ENCODE measurements at places on chromosomes 7 and 10. TPM values are rescaled to one million over a fixed set of nuclear protein-coding genes. Genes with fewer than 3 reads are reported as not detected.

The GPR158 gene
- total RNA-seq: 0.10 TPM

The STMP1 gene
- 19.2 TPM for total RNA-seq

The HMX3 gene
- not detected for total RNA-seq

The APBB1IP gene
- 2.7 TPM for total RNA-seq

The LRIT1 gene
- not detected for total RNA-seq

The ADIRF gene
- 13.2 TPM for total RNA-seq

The ITPRID1 gene
- total RNA-seq: 0.92 TPM

The NXPH1 gene
- not detected for total RNA-seq

The AKR1C8 gene
- not detected for total RNA-seq

The GLCCI1 gene
- total RNA-seq: 20.5 TPM

- peak; percentile 48 for DNase-seq
Measured at GRCh38 chr10:127157506-127158200, 38.7 kb downstream of the INSYN2A start.

DNA sequence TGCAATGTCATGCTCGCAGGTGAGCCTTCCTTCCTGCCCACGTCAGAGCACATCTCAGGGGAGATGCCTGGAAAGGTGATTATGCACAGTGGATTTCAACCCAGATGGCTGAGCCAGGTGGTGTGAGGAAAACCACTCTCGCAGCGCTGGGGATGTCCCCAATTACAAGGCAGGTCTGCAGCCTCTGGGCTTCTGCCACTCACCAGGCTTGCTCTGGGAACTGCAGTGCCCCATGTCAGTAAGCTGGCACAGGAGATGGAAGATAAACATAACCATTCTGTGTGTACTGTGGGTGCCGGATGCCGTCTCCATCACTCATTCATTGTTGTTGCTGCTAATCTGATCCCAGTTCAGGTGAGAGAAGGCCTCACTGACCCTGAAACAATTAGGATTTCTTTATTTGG is 222.9 kb upstream of the PITRM1 start:
- DNase-seq: peak; percentile 17

DNA sequence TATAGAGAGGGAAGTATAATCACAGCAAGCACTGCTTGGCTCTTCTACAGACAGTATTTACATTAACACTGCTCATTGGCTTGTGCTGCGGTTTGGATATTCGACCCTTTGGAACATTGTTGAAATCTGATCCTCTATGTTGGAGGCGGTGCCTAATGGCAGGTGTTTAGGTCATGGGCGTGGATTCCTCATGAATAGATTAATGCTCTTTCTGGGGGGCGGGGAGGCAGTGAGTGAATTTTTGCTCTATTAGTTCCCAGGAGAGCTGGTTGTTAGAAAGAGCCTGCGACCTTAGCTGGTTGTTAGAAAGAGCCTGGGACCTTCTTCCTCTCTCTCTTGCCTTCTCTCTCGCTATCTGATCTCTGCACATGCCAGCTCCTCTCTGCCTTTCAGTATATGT is 77.3 kb upstream of the SVIL start:
- DNase-seq: peak; percentile 89

DNA sequence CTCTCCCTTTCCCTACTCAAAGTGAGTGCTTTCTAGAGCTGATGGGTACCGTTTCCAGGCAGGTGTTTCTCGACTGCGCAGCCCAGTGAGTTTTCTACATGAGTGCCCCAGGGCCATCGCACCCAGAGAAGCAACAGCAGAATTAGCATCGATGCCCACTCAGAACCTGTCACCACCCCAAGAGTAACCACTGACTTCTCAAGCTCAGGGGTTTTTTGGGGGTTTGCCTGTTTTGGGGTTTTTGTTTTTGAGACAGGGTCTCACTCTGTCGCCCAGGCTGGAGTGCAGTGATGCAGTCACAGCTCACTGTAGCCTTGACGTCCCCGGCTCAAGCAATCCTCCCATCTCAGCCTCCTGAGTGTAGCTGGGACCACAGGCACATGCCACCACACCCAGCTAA is 25.7 kb downstream of the SNX8 start:
- no peak for DNase-seq

- DNase-seq: peak; percentile 86
Measured at GRCh38 chr10:34814223-34814912, 728 bp downstream of the PARD3 start.

GRCh38 chr7:92973974-92974373 is 137.6 kb upstream of the CDK6 start:
- peak; percentile 11 for DNase-seq

DNA sequence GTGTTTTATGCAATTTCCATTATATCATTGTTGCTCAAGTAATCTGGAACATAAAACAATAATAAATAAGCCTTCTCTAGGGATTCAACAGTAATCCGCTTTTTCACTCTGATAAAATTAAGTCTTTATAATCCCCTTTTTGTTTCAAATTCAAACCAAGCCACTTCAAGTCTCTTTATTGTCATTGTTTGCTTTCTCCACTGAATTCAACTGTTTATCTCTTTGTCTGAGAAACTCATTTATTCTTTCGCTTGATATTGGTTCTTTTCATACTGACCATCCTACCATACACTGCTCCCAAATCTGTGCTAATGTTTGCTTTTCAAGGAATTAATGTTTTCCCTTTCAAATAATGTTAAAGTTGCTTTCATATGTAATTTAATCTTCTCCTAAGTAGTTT is 550.4 kb upstream of the PCDH15 start:
- DNase-seq: no peak

DNA sequence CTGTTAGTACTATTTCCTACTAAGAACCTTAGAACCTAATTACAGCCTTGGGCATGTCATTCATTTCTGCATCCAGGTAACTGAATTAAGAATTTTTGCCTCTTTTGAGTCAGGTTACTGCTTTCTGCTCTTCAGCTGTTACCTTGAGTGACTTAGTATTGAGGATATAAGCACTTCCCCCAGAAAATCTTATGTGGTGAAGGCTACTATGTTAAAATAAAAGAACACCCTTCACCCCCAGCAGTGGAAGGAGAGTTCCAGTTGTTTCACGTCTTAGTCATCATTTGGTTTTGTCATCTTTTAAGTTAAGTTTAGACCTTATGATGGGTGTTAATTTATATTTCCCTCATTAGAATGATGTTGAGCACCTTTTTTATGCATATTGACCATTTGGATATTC is 82.8 kb downstream of the GLCCI1 start:
- DNase-seq: no peak

GRCh38 chr7:149147752-149148653 is 750 bp downstream of the ZNF398 start:
- DNase-seq: peak; percentile 64

GRCh38 chr7:158077151-158077840 is 510.3 kb downstream of the PTPRN2 start:
- DNase-seq: no peak

DNA sequence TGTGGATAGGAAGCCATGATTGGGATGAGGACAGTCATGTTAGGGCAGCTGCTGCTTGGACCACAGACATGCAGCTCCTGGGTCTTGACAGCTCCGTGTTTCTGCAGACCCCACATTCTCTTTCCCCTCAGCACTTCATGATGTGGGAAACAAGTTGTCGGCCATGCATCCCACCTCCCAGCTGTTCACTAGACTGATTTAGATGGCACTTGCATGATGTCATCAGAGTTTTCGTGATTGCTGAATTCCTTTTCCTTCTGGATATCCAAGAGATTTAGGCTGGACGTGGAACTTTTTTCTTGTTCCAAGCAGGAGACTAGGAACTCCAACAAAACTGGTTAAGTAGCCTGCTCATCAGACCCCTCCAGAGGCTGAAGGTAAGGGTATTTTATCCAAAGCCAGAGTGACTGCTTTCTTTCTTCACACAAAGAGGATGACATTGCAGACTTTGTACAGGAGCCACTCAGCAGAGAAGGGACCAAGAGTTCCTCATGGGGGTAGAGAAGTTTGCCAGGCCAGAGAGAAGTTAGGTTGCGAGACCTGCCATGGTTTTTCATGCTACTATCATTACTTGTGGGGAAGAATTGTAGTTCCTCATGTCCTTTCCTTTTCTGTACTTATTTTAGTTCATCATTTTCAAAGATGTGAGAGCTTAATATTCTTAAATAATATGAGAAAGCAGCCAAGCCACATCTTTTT is 117.7 kb upstream of the GJD4 start:
- DNase-seq: peak; percentile 68

- DNase-seq: no peak
Measured at GRCh38 chr10:71971311-71971731, 7.1 kb downstream of the CHST3 start.

DNA sequence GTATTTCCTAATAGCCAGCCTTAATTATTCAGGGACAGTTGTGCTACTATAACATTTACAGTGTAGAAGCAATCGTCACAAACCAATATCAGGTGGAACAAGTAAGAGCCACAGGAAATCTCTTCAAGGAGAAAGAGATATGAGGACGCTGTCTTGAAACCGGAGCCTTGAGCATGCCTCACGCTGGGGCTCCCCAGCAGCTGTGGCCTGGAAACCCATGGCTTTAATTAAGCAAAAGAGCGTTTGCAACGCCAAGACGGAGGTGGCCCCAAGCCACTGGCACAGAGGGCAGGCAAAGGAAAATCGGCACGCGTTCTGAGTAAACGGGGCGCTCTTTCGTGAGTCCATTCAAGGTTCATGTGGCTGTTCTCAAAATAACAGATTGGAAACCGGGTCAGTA is 84.4 kb downstream of the C10orf90 start:
- peak; percentile 52 for DNase-seq

DNA sequence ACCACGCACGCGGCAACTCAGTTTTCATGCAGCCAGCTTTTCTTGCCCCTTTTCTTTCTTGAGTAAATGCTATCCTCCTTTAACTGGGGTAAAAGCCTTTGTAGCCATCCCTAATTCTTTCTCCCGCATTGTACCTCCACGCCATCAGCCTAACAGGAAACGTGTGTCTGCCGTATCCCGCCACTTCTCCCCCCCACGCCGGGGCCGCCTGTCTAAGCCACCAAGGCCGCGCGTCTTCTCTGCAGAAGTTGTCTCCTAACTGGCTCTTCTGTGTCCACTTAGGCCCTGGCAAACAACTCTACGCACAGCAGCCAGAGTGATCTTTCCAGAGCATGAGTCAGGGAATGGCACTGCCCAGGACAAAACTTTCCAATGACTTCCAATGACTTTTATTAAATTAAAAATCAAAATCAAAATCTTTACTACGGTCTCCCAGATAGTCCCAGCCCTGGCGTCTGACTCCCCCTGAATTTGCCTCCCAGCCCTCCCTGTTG is 74.6 kb downstream of the XRCC2 start:
- no peak for DNase-seq

GRCh38 chr7:151790095-151790829 is 86.7 kb downstream of the PRKAG2 start:
- DNase-seq: no peak

DNA sequence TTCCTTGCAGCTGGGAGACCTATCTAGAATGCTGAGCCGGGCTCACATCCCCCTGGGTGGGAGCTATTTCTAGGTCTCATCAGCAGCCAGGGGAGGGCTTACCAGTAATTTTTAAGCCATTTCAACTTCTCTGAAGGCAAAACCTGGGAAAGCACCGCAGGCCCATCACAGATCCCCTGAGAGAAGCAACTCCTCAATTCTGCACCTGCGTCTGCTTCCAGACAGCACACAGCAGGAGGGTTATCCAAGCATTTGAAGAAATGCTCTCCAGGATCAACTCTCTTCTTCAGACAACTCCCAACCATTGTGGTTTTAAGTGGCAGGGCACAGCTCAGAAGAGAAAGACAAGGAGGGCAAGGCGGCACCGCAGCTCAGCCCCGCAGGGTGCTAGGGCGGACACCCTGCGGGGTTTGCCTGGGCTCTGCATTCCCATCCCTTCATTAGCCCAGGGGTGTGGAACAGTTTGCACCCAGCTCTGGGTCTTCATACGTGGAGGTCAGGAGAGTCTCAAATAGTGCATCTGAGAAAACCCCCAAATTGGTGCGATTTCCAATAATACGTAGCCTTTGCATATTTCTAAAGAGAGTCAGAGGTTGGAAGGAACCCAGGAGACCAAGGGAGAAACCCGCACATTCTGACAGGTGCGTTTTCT is 618.7 kb downstream of the DNAJB6 start:
- no peak for DNase-seq

DNA sequence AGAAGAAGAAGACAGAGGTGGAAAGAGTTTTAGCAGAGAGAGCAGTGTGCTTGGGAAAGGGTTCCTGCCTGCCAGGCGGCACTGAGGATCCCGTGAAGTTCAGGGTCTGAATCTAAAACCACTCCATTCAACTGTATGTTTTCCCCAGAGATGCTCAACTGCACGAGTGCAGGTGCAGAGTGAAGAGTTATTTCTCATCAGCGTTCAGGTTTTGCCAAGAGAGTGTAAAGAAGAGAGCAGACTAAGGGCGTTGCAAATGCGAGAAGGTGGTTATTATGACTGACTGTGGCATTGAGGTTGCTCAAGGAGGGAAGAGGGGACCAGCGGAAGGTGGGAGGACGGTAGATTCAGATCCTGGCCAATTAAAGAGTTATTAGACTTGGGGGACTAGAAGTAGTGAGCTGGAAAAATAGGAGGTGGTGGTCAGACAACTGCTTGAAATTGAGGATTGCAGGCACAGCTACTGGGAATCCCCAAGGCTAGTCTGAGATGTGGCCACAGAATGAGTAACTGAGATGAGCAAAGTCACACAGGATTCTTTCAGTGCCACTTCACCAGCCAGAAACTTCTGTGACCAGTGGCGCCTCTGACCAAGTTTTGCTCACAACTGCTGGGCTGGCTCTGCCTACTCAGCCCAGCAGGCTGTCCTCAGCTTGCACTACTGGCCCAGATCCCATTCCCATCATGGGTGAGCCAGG is 29.1 kb downstream of the STRA8 start:
- no peak for DNase-seq

GRCh38 chr10:3071405-3072198 is 4.3 kb downstream of the PFKP start:
- no peak for DNase-seq

DNA sequence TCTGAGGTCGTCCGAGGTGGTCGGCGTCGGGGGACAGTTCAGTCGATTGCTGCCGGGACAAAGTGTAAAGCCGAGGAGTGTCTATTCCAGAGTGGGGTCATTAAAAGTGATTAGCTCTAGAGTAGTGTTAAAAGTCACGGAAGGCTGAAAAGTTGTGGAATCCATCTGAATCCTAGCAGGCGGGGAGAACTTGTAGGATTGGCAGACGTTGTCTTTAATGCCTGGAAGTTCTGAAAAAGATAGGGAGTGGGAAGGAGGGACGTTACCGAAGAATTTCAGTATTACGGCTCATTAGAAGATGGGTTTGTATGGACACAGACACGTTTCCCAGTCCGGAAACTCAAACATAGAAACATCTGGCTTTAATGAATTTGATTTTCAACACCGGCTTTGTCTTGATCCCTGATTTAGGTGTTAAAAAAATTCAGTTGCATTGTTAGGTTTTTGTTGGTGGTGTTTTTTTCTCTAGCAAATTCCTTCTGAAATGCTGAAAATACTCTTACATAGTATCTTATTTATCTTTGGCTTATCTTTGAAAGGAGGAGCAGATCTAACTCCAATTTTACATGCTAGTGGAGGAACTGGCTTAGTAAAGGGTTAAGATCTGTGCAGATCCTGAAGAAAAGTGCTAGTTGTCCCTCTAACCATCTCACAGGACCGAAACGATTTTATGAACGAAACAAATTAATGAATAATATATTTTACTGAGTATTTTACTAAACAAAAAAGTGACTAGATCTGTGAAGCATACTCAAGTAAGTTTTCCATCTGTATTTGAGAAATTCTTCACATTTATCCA is 900 bp downstream of the MKLN1 start:
- peak; percentile 58 for DNase-seq

Measured in tongue (tissue), 3 donors.